NCI-H82 (cell line): ENCODE measurements at places on chromosomes 11 and 22.
A peak's percentile ranks its signal among the peaks of the same experiment; 100 is the strongest.

GRCh38 chr11:7332451-7332850 is 80.7 kb downstream of the SYT9 start:
- DNase-seq = no peak

- no peak for DNase-seq
Observed at GRCh38 chr11:34957206-34957605, 40.8 kb downstream of the PDHX start.

DNA sequence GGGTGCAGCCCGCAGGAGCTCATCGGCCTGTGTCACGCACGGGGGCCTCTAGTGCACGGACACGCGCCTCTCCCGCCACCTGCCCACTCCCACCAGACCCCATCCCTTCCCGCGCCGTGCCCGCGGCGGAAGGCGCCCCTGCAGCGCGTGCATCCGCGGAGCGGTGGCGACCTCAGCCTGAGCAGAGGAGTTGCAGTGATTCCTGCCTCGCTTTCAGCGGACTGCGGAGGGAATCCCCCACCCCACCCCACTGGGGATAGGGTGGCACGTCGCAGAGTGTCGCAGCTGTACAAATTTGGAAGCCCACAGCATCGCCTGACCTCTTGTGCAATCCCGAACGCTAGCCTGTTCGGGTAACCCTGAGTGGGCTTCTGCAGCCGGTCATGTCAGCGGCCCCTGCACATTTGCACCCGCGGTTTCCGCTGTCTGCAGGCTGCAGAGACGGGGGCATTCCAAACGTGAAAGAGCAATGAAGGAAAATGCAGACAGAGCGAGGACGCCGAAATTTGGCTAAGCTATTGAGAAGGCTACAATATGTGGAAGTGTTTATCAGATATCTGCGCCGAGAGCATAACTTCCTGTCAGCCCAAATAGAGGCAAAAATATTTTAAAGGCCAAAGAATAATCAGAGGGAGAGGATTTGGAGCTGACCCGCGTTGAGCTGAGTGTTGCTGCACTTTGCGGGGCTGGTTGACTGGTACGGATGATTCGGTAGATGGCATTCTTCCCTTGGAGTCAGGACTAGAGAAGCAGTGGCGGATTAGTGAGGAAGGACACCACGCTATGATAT is 617 bp upstream of the ARHGAP20 start:
- DNase-seq = peak; percentile 74

DNA sequence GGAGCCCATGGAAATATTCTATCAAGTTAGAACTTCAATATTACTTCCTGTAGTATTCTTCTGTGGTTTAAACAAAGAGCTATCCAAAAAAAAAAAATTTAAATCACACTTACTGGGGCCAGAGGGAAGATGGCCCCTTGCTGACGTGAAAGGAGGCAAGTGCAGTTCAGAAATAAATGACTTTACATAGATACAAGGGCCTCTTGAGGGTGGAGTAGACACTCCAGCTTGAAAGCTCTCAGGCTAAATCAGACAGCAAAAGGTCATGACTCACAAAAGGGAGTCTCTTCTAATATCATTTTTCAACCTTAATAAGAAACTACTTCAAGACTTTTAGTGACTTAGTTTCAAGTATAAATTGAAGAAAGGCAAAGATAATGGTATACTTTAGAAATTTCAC is 1160.3 kb downstream of the FAM181B start:
- no peak for DNase-seq

- no peak for DNase-seq
Observed at GRCh38 chr22:38285018-38285417, 12.2 kb upstream of the TMEM184B start.

DNA sequence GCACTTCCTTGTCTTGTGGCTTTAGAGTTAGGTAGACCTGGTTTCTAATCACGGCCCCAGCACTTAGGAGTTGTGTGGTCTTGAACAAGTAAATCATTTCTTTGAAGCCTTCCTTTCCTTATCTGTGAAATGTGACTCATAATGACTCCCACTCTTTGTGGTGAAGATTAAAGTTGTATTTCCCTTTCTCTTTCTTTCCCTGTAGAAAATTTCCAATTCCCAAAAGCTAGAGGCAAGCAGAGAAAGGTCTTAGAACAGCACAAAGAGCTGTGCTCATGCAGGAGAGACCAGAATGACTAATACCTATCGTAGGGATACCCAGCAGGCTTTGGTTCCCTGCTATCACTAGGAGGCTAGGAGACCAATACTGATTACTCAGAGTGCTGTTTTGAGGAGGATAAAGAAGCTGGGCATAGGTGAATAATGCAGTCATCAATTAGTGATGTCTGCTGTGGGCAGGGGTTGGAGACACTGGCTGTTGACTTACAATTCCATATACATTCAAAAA is 270.7 kb upstream of the SYN3 start:
- DNase-seq = no peak

DNA sequence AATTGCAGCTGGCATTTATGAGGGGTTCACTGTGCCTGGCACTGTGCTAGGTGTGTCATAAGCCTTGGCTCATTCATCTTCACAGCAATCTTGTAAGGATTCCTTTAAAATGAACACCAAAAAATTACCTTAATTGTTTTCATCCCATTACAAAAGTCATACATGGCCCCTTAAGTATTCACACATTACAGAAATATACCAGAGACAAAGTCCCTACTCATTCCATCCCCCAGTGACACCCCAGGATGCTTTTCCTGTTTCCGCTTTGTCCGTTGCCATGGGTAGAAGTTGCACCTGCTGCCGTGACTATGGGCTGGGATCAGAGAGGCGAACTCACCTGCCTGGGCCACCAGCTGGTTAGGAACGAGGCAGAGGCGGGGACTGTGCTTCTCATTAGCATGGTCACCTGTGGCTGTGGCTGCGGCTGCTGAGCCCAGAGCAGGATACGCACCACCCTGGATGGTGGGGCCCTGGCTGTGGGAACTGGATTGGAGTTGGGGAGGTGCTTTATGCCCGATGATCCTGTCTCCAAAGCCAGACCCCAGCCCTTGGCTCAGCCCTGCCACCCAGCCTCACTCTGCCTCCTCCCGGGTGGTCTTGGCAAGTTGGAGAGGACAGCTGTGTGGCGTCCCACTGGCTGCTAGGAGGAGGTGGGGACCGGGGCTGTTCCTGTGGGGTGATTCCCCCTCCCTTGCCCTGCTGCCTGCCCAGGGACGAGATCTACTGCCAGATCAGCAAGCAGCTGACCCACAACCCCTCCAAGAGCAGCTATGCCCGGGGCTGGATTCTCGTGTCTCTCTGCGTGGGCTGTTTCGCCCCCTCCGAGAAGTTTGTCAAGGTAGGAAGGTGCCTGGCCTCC is 60.8 kb downstream of the MYO7A start:
- no peak for DNase-seq

DNA sequence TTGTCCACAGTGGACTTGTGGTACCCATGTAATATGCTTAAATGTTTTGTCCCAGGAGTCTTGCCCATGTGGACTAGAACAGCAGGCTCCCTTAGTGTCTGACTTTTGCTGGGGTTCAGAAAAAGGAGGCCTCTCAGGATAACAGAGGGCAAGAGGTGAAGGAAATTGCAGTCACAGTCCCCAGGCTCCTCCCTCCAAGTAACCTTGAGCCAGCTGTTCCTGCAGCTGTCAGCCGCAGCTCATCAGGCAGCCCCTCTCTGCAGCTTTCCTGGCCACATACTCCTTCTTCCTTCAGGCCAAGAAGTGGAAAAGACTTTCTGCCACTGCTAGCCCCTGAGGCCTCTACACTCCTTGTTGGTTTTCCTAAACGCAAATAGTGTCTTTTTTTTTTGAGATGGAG is 6.3 kb upstream of the MYO18B start:
- no peak for DNase-seq

DNA sequence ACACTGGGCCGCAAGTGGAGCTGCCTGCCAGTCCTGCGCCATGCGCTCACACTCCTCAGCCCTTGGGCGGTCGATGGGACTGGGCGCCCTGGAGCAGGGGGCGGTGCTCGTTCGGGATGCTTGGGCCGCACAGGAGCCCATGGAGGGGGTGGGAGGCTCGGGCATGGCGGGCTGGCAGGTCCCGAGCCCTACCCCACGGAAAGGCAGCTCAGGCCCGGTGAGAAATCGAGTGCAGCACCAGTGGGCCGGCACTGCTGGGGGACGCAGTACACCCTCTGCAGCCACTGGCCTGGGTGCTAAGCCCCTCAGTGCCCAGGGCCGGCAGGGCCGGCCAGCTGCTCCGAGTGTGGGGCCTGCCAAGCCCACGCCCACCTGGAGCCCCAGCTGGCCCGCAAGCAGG is 328.7 kb upstream of the LRRC4C start:
- no peak for DNase-seq

DNA sequence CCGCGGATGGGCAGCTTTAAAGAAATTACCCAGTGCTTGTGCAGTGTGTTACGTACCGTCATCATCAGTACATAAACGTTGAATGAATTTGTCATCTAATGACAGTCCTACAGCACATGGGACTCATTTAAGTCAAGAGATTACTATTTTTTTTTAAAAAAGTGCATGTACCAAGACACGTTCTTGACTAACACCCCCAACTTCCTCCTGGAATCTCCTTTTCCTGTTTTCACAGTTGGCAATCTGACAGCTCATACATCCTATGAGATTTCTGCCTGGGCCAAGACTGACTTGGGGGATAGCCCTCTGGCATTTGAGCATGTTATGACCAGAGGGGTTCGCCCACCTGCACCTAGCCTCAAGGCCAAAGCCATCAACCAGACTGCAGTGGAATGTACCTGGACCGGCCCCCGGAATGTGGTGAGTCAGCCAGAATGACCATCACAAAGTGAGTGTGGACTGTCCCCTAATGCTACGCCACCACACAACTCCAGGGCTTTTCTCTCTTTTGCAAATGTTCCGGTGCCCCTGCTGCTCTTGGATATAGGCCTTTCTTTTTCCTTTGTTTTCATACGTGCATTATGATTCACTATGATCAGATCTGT is 162.0 kb upstream of the SORL1-AS1 start:
- DNase-seq = no peak

DNA sequence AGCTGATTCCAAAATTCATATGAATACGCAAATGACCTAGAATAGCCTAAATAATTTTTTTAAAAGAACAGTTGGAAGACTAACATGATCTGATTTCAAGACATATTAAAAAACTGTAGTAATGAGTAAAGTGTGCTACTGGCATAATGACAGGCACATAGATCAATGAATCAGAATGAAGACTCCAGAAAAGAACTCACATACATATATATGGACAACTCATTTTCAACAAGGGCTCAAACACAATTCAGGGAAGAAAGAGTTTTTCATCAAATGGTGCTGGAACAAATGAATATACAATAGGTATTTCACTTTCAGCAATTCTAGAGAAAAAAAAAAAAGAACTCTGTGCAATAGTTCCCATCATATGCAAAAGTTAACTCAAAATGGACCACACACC is 33.7 kb downstream of the BTBD10 start:
- DNase-seq = no peak

GRCh38 chr22:38203090-38203810 is 1.5 kb downstream of the MAFF start:
- DNase-seq = peak; percentile 36

DNA sequence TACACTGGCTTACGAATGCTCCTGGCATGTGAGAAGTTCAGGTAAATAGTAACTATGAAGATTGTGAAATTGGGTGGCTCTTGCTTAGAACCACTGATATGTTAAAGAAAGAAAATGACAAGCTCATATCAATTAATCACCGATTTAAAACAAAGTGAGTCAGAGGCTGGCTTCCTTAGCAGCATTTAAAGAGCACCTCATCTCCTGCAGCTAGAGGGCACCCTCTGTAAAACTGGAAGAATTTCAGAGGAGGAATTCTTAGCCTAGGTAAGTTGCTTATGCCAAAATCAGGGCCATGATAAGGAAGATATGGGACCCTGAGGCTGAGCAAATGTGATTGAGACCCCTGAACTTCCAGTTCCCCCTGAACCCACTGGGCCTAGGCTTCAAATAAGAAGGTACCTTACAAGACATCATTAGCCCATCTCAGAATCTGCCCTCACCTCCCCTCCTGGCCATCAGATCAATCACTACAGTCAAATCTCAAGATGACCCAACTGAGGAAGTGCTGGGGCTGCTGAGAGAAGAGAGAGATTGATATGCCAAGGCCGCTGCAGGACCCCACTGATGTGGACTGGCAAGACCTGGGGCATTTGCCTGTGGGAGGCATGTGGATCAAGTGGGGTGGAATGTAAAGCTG is 8.6 kb upstream of the CD3E start:
- DNase-seq = peak; percentile 38

GRCh38 chr11:125245299-125245698 is 80.7 kb downstream of the PKNOX2 start:
- no peak for DNase-seq

- no peak for DNase-seq
Observed at GRCh38 chr11:73469401-73469800, 93.2 kb downstream of the RELT start.

GRCh38 chr11:61975638-61976419 is 8.4 kb upstream of the FTH1 start:
- no peak for DNase-seq

GRCh38 chr11:112176077-112176476 is 765 bp downstream of the BCO2 start:
- DNase-seq = no peak

DNA sequence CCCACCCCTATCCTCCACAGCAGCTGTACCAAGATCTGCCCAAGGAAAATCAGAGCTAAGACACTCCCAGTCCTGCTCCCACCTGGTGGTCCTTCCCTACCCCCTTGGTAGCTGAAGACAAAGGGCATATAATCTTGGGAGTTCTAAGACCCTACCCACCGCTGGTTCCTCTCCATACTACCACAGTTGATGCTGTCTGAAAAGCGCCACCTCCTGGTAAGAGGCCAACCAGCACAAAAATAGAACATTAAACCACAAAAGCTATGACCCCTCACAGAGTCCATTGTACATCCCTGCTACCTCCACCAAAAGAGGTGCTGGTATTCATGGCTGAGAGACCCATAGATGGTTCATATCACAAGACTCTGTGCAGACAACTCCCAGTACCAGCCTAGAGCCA is 161.5 kb upstream of the ARHGAP42 start:
- DNase-seq = peak; percentile 15

- DNase-seq = peak; percentile 64
Observed at GRCh38 chr11:118607401-118608359, at the start of gene PHLDB1. Gene PHLDB1, plus strand, starts transcription at chr11:118607615. Its CDS starts 6,222 bp downstream, at chr11:118613837.

DNA sequence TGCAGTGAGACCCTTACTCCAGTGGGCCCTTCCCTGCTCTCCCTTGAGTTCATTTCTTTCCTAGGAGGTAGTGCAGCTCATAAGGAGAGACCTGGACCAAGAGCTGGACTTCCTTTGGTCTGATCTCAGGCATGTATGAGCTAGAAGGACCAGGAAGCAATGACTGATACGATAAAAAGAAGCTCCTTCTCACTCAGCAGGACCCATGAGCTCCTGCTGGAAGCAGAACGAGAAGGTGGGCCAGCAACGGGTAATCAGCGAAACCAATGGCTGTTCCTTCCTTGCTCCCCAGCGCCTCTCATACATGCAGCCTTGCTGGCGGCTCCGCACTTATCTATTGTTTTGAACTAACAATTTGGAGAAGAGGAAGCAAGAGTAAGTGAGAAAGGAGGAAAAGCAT is 56.8 kb downstream of the RPUSD4 start:
- DNase-seq = no peak

DNA sequence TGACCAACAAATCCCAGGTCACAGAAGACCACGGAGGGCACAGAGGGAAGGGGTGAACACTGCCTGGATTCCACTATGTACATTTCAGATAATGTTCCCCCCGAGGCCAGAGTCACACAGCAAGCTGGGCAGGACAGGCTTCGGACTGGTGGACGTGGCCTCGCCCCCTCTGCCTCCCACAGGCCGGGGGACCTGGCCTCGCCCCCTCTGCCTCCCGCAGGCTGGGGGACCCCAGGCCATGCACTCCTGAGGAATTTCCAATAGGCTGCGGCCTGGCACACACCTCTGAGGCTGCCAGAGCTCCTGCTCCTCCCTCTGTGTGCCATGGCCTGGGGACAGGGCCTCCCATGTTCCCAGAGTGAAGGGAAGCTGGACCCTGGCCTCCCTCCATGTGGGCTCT is 1352.8 kb downstream of the BRD1 start:
- no peak for DNase-seq

GRCh38 chr11:74325649-74326645 is 14.5 kb upstream of the P4HA3 start:
- DNase-seq = peak; percentile 77
